ENCODE measurements at places on chromosomes 1 and 21.

DNA sequence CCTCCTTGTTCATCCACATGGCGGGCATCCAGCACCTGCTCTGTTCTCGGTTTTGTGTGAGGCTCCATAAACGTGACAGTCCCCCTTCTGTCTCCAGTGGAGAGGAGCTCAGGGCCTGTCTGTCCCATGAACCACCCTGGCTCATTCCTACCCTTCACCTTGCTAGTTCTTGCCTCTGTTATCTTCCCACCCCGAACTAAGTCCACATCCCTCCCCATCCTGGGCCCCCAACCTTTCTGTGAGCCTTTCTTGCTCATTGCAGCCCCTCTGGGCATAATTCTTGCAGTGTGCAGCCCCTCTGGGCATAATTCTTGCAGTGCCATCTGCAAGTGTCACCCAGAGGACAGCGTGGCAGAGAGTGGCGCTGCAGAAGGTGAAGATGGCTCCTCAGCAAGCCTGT lies 216.7 kb upstream of the TMEM51 start:
- no peak for DNase-seq

GRCh38 chr1:20212685-20213331 lies 26.5 kb upstream of the PLA2G2C start:
- DNase-seq = peak; percentile 53

GRCh38 chr1:172662464-172663109 lies 3.7 kb downstream of the FASLG start:
- peak; percentile 82 for DNase-seq

DNA sequence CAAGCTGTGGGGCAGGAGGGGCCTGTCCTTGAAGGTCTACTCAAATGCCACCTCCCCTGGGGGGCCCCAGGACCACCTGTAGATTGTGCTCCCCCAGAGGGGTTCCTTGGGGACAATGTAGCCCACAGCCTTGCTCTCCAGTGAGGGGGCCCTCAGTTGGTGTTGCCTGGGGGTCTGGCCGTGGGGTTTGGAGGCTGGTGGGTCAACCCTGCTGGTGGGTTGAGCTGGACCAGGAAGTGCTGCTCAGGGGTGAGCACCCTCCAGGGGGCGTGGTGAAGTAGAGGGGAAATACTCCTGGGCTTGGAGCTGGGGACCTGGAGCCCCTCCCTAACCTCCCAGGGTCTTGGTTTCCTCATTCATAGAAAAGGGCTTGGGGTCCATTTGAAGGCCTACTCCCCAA lies 143.6 kb upstream of the WNT4 start:
- DNase-seq = no peak

DNA sequence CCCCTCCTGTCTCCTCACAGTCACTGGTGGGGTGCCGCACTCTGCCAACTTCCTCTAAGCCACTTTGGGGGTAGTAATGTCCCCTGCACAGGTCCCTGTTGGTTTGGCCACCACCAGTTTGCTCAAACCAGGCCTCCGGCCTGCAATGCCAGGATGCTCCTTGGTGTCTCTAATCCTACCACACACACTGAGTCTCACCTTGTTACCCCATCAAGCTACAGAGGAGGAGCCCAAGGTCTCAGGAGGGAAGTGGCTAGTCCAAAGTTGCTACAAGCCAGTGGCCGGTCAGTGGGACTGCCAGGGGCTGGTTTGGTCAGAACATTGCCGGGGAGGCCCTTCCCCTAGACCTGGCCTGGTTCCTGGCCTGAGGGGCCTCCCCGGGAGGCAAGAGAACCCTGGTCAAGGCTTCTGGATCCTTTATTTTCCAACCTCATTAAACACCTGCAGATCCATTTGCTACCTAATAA lies 21.5 kb upstream of the LRP8 start:
- no peak for DNase-seq

DNA sequence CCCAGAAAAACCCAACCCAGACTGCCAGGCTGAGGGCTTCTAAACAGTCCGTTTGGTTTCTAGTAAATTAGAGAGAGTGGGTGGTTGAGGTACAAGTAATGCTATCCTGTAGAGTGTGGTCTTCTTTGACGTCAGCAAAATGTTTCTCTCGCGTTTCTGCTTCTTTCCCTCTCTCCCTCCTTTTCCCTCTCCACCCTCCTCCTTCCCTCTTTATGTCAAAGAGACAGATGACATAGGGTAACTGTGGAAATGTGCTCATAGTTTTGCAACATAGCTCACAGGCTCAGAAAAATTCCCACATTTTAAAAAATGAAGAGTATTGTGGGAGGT lies 158.3 kb downstream of the TOMM20 start:
- DNase-seq = no peak

- DNase-seq = no peak
Measured at GRCh38 chr1:117327011-117327410, 40.2 kb upstream of the MAN1A2 start.

DNA sequence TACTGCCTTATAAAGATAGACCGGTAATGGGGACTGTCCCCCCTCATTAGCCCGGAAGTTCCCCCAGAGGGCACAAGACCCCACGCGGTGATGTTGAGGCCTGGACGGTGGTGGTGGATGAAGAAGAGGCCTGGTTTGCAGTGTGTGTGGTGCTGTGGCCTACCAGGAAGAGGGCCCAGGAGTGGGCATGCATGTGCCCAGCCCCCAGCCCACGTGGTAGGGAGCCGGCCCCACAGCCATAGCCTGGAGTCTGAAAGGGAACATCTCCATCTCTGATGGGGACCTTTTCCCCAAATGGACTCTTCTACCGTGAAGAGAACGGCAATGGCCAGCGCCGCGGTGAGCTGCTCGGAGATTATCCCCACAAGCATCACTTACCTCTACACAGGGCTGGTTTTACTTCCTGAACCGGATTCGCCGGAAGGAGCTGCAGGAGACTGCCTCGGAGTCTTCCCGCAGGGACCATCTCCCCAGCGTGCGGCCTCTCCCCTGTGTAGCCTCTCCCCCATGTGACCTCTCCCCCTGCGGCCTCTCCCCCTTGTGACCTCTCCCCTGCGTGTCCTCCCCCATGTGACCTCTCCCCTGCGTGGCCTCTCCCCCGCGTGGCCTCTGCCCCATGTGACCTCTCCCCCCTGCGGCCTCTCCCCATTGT lies 20.6 kb downstream of the RRP1 start:
- no peak for DNase-seq

- DNase-seq = no peak
Measured at GRCh38 chr1:82589588-82589987, 788.9 kb downstream of the ADGRL2 start.

GRCh38 chr1:67053535-67053784 lies 488 bp downstream of the SLC35D1 start:
- DNase-seq = no peak

DNA sequence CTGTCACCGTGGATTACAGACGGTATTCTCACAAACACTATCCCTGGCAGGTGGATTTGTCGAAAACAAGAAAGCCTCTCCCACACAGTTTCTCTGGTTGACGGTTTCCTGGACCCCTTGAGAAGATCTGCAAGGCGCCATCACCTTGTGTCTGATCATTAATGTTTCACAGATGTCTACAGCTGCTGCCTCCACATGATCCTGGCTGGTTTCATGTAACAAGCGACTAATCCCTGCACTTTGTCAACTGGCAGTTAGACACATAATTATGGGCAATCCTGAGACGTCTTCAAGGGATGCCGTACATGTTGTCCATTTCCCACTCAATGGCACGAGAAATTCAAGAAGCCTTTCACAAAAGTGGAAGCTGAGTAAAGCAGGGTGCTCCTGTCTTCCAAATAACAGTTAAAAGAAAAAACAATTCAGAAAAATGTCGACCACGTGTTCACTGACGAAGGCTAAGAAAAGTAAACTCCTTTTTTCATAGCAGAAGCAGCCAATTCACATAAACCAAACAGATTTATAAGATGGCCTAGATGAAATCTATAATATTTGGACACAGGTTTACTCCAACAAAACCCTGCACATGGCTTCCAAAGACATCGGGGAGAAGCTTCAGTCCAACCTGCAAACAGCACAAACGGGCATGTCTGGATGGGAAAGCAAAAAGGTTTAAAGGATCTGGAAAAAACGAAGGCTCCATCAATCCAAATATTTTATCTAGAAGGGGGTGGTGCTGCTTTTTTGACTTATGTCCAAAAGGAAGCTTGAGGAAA lies 52.2 kb downstream of the CAPZB start:
- DNase-seq = no peak

- no peak for DNase-seq
Measured at GRCh38 chr1:171389171-171389570, 75.2 kb downstream of the FMO4 start.

- DNase-seq = no peak
Measured at GRCh38 chr1:85504417-85504816, 39.5 kb upstream of the DDAH1 start.

DNA sequence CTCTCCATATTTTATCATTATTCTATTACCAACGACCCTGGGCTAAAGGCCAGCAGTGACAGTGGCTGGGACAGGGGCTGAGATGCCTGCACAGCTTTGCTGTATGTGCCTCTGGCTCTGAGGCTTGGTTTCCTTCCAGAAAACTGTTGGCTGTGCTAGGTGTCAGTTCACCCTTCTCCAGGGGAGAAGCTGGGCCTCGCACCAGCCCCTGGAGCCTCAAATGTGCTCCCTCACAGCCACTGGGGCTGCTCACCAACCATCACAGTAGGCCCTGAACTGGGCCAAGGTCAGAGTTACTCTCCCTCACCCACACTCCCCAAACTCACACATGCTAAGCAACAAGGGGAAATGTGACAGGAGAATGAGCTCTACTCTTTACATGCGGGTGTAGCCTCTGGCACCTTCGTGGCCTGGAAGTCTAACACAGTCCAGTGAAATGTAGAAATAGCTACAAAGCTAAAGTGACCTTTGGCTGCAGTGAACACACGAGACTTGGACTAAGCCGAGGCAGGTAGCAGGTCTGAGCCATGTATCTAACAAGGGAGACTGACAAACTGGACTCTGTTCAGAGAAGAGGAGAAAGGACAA lies 4.7 kb upstream of the CD160 start:
- DNase-seq = no peak

DNA sequence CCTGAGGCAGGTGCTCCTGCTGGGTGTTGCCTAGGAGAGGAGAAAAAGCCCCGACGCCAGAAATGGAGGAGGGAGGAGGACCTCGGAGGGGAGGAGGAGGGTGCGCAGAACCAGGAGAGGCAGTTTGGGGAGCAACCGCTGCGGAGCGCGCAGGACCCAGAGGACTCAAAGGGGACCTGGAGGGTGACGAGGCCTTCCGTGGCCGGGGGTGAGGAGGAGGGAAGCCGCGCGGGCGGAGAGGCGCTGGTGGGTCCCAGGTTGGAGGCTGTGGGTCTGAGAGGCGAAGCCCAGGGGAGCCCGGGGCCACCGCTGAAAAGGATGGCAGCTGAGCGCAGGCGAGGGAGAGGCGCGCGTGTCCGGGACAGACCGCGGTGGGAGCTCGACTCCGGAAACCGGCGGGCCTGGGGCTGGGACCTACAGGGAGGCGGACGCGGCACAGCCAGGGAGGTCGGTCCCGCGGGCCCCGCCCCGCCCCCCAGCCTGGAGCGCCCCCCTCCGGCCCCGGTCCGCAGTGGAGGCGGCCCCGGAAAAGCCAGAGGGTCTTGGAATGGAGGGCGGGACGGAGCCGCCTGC lies 15.1 kb downstream of the RNF223 start:
- DNase-seq = no peak

All from CD4-positive, alpha-beta T cell (primary cell).